Stimulated activated CD4-positive, alpha-beta T cell treated with anti-CD3 and anti-CD28 coated beads, Interleukin-4, amount 100 ng/mL, for 1 hour (primary cell): ENCODE measurements at places on chromosomes 16 and 17.
A peak's percentile ranks its signal among the peaks of the same experiment; 100 is the strongest.

GRCh38 chr17:34163123-34163522 is 92.0 kb upstream of the CCL2 start:
- no peak for DNase-seq

DNA sequence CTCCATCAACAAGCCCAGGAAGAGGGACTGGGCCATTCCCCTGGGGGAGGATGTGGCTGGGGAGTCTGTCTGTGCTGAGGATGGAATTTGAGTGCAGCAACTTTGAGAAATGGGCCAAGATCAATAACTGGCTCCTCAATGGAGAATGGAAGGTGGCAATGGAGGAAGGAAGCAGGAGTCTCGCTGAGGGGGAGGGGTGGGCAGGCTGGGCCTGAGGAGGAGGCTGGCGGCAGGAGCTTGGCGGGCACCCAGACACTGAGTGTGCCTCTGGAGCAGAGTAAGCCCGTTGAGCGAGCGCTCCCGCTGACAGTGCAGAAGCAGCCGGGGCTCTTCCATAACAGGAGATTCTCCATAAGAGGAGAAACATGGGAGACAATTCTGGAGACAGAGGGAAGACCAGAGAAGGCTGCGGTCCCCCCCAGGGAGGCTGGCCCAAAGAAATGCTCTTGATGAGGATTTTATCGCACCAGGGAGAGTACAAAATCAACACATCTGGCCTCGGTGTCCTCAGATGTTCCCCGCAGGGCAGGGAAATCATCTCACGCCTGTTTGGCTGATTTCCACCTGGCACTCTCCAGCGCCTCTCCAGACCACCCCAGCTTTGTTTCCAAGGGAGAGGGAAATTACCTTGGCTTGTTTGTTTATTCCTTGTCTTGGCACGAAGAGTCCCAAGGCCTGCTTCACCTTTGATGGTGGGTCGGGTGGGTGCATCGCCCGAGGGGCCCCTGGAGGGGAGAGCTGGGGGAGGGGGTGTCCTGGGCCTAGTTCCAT is 2.8 kb upstream of the MMP15 start:
- no peak for DNase-seq

GRCh38 chr16:87266846-87267245 is 50.3 kb downstream of the C16orf95 start:
- DNase-seq, result no peak

- peak; percentile 73 for DNase-seq
Observed at GRCh38 chr17:81514739-81515529, 2.3 kb upstream of the ACTG1 start.

DNA sequence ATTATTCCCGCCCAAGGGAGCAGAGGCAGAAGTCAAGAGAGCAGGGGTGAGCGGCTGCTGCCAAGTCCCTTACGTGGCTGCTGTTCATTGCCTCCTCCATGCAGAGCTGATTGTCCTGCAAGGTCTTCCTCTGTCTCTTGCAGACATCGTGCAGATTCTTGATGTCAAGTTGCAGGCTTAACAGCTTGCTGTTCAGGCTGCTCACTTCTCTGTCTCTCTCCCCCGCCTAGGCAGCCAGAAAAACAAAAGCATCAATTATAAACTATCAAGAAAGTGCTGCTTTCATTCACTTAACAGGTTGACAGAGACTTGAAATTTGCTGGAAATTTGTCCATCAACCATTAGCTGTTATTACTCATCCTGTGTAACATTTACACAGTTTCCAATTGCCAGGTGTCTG is 7.3 kb downstream of the PMFBP1 start:
- DNase-seq, result no peak
